ENCODE measurements at places on chromosomes 2 and 18.
A peak's percentile ranks its signal among the peaks of the same experiment; 100 is the strongest.

DNA sequence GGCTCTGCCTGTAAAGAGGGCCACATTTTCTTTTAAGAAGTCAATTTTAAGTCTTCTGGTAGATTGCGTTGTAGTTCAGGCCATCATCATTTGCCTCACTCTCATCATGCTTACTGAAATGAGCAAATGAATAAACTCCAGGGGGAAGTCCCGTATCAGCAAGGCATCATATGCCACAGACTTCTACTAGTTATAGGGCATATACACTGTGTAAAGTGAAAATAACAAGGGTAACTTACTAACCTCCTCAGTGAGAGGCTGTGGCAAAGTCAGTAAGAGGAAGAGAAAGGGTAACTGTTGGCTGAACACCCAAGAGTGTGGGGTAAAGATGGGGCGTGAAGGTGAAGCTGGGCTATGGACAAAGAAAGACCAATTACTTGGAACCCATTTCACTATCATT lies 456.2 kb downstream of the SPAG16 start:
- DNase-seq = no peak

- DNase-seq = no peak
These were observed 49.7 kb upstream of the AGAP1 start for GRCh38 chr2:235444101-235444597.

DNA sequence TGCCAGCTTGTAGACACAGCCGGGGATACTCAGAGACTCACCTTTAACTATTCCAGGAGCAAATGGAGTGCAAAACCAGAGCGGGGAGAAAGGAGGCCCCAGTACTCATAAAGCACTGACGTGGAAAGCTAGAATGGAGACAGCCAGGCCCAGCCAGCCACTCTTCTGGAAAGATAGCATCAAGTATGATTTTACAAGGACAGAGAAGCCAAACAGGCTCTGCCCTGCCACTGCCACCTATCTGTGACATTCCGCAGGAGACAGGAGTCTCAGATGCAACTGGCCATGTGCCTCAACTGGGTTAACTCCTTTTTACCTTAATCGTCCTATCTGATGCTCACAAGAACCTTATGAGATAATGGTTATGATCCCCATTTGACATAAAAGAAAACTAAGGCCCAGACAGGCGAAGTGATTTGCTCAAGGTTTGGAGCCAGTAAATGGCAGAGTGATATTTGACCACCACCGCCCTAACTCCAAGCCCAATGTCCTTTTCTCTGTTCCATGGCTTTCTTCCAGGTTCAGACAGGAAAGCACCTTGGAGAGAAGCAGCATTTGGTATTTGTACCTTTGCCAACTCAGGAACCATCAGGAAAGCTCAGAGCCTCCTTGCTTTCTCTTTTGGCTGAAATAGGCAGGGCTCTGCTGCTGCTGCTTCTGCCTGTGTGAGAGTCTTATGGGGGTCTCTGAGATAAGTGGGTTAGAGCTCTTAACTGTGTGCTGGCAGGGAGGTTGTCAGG lies 15.6 kb downstream of the KIF3C start:
- no peak for DNase-seq

- no peak for DNase-seq
These were observed 32.5 kb upstream of the ACAA2 start for GRCh38 chr18:49845629-49846360.

- DNase-seq = no peak
These were observed 206.0 kb upstream of the PARD3B start for GRCh38 chr2:204339212-204339715.

- no peak for DNase-seq
These were observed 19.4 kb downstream of the TEX44 start for GRCh38 chr2:231612109-231612455.

- DNase-seq = no peak
These were observed 6.9 kb upstream of the RALB start for GRCh38 chr2:120245520-120246332.

- DNase-seq = no peak
These were observed 65.1 kb upstream of the CXCR4 start for GRCh38 chr2:136183097-136183496.

DNA sequence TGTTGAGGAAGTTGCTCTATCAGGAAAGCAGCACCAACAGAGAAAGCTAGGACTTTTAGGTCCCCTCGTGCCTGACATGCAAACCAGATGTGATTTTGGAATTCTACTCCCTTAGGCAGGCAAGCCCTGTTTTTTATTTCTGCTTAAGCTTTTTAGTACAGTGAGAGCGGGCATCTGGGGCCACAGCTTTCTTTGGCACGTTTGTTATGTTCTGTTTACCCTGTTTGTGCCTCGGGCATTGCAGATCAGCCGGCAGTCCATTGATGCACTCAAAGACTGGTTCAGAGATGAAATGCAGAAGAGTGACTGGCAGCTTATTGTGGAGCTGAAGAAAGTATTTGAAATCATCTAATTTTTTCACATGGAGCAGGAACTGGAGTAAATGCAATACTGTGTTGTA lies 61.9 kb downstream of the EIF5B start:
- no peak for DNase-seq

DNA sequence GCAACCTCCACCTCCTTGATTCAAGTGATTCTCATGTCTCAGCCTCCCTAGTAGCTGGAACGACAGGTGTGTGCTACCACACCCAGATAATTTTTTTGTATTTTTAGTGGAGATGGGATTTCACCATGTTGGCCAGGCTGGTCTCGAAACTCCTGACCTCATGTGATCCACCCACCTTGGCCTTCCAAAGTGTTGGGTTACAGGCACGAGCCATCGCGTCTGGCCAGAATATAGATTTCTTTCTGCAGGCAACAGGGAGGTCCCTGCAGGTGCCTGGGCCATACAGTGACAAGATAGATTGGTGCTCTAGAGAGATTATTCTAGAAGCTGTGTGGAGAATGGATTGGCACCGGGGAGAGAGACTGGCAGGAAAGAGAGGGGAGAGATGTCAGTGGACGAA lies 13.3 kb downstream of the PLCD4 start:
- DNase-seq = no peak

GRCh38 chr2:180876506-180876905 lies 103.9 kb upstream of the UBE2E3 start:
- no peak for DNase-seq

GRCh38 chr2:195672674-195673073 lies 15.6 kb downstream of the SLC39A10 start:
- no peak for DNase-seq

DNA sequence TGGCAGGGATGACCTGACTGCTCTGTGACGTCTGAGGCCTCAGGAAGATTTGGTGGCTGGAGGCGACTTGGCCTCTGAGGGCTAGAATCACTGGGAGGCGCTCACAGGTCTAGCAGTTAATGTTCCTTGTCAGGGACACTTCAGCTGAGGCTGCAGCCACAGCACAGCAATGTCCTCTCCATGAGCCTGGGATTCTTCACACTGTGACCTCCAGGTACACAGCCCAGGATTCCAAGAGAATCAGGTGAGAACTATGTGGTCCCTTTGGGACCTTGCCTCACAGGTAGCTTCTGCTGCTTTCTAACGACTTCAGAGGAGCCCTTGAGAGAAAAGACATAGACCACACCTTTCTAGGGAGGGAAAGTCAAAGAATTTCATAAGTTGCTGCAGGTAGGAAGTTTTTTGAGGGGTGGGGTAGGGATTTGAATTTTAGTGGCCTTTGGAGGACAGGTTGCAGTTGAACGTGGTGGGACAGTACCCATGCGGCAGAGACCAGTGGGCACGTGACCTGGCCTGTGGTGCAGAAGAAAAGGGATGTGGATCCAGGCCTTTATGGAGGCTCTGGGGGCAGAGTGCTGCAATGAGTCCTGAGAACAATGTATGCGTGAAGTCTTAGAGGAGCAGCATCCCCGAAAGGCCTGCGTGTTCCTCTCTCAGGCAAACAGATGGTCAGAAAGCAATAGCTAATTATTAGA lies 86.2 kb downstream of the LYPD1 start:
- DNase-seq = no peak

DNA sequence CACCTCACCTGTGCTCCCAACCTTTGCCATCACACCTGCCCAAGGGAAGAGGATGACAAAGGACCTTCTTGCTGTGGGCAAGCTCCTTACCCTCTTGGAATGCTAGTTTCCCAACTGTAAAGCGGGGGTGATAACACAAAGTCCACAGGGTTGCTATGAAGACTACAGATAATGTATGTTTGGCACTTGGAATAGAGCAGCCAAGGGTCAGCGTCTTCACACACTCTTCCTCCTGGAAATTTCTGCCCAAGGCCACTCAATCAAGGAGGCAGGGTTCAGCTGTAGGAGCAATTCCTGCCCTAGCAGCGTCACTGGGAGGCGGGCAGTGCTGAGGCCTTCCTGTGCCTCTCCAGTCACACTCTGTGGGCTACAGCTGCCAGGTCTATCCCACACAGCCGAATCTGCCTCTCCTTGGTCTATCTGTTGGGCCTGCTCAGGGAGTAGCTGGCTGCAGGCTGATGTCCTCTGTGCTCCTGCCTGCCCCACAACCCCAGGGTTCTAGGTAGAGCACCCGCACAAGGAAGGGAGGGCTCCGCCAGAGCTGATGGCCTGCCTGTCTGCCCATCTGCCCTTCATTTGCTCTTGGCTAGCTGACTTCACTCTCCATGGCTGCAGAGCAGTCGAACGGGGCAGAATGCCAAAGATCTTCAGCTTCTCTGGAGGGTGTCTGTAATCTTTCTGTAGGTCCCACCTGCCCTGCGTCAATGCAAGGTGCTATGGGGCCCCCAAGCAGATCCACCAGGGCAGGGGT lies 91.9 kb downstream of the MRO start:
- DNase-seq = no peak

GRCh38 chr2:232203936-232204335 lies 174.6 kb upstream of the ALPP start:
- no peak for DNase-seq

GRCh38 chr2:219906114-219907010 lies 278.9 kb downstream of the SLC4A3 start:
- no peak for DNase-seq

GRCh38 chr18:76351961-76352581 lies 143.0 kb downstream of the ZNF516 start:
- no peak for DNase-seq

- peak; percentile 18 for DNase-seq
These were observed 27.2 kb upstream of the NFE2L2 start for GRCh38 chr2:177291701-177292100.

DNA sequence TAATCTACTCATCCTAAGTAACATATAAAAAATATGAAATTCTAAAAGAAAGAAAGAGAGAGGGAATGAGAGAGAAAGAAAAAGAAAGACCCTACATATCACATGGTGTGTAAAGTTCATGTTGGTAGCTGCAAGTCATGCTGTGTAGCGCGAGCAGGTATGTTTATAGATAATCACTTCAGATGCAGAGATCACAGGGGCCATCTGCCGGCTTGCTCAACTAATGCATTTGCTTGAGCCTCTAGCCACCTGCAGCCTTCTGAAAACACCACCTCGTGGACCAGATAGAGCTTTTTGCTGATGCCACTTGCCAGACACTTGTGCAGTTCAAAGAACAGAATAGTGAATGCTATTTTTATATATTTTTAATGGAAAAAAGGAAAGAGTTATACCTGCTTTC lies 37.6 kb downstream of the CDH7 start:
- DNase-seq = no peak

GRCh38 chr2:118221536-118222272 lies 133.4 kb downstream of the INSIG2 start:
- no peak for DNase-seq

DNA sequence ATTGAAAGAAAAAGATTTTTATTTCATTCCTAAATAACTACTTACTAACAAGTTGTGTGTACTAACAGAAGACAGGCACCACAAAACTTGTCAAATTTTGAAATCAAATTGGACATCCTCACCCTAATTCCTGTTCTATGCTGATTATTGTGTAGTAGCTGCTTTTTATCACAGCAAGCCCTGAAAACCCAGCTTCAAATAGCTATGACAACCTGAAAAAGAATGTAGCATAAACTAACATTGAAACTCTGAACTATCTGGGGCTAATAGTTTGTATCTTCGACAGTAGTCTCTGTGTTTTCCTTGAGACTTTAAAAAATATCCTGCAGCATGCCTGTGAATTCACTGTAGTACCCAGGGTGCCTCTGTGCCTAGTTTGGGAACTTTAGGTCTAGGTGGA lies 122.6 kb downstream of the WDPCP start:
- no peak for DNase-seq

- no peak for DNase-seq
These were observed 200.5 kb upstream of the HDAC4 start for GRCh38 chr2:239601201-239601851.

DNA sequence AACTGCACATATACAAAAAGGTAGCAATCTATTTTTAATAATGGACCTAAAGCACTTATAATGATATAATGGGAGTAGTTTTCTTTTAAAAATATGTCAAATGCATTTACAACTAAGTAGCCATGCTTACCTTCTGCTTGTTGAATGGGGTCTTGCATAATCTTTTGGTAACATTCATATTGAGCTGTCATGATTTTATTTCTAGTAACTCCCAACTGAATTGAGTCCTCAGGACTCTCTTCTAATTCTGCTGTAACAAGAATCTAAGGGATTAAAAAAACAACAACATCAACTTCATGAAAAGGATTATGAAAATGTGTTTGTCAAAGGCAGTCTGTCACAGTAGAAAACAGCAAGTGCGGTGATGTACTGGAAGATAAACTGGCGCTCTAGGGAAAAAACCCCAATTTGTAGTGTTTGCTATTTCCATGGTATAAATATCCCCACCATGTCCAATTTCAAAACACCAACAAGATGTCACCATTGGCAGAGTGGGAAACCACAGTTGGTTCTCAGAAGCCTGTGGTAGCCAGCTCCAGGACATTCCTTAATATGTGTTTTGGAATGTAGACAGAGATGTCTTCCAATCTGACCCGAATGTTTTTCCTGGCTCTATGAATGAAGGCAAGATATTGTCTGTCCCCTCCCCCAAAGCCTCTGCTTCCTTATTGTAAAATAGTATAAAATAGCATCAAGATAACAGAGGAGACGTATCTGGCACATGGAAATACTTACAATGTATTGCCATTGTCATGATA lies 64.8 kb downstream of the CALCRL start:
- no peak for DNase-seq

DNA sequence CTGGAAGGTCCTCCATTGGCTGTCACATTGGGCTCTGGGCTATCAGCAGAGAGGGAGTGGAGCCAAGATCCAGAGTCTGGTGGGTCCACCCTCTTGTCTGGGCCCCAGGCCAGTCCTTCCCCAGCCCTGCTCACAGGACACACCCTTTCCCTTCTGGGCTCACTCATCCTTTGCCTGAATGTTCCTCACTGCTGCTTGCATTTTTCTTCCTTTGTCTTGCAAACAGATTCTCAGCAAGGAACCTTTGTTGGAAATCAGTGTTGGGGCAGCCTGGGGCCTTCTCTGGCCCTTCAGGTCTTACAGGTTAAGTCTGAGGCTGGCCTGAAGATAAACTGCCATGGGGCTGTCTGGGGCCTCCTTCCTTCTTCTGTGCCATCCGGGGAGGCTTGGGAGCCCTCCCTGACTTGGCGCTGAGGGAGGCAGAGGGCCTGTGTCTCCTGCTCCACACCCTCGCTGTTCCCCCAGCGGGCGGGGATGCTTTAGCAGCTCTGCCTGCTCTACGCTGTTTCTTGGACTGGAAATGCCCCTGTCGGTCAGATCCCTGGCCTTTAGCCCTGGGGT lies 11.5 kb upstream of the CELF4 start:
- no peak for DNase-seq

DNA sequence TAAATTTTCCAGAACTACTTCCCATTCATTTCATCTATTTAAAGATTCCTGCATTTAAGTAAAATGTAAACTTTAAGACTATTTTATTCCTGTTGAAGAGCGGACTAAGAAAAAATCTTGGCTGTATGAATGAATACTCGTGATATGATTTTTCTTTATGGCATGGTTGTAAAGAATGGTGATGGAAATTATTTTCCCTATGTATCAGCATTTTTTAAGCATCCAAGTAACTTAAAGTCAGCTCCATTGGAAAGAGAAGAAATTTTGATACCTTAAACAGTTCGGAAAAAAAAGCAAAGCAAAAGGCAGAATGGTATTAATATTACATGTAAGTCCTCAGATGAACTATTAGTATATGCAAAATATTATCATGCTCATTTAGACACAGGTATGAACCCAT lies 58.9 kb downstream of the VWC2L start:
- no peak for DNase-seq
